ENCODE measurements at places on chromosomes 3 and 15.

DNA sequence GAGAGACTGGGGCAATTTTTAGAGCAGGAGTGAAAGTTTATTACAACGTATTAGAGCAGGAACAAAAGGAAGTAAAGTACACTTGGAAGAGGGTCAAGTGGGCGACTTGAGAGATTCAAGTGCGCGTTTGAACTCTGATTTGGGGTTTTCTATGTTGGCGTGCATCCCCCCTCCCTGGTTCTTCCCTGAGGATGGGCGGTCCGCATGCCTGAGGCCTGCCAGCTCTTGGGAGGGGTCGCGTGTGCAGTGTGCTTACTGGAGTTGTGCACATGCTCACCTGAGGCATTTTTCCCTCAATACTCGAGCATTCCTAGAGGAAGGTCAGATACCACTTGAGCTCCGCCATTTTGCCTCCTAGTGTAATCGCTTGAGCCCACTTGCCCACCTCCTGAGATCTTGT lies 10.4 kb upstream of the CHAC1 start:
- no peak for DNase-seq

DNA sequence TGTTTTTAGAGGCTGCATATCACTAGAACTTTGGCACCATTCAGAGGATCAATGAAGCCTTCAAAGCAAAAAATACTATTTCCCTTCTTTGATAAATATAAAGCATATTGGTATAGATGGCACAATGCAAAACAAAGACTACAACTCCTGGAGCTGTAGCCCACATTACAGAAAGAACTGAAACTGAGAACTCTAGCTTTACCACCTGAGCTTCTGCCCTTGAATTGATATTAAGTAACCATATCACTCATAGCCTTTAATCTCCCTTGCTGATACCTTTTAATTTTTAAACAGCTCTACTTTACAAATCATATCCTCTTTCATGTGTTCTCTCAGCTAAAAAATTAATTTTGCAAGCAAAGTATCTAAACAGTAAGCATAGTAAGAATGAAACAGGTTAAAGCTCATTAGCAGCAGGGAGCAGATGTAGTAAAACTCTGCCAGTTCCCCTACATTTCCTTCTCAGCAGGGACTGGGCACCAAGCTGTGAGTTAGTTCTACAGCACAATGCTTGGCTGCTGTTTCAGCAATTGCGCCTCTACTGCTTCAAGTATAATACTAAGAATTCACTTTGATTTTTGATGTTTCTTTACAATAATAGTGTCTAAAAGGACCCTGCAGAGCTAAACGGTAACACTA lies 97.9 kb upstream of the NANOGP8 start:
- no peak for DNase-seq

DNA sequence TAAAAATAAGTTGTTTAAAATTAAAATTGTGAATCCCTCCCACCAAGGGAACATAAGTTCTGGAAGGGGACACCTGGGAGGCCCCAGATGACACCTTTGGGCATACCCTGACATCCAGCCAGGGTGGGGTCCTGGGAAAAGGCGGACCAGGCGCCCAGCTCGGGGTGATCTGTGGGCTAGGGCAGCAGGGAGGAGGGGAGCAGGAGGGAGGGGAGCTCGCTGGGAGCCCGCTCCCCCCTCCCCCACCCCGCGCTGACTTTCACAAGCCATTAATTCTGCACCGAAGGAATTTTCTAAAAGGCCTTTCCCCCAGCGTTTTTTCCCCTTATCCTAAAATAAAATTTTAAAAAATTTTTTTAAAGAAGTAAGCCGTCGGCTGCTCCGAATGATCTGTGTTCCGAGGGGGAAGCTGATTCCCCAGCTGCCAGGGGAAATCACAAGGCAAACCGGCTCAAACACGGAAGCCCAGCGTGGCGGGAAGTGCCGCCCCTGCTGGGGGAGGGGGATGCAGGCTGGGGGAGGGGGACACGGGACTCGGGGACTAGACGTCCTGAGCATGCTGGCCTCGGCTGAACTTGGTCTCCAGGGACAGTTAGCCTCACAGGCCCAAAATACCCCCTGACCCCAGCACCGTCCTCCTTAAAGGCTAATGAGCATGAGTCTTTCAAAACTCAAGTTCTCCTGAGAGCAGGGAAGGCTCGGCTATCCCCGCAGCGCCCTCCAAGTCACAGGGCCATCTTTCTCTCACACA lies 13.9 kb downstream of the PLXND1 start:
- DNase-seq, result no peak

GRCh38 chr15:61816856-61817255 lies 243.4 kb downstream of the VPS13C start:
- no peak for DNase-seq

GRCh38 chr3:64361962-64362735 lies 136.9 kb upstream of the PRICKLE2 start:
- DNase-seq, result no peak

DNA sequence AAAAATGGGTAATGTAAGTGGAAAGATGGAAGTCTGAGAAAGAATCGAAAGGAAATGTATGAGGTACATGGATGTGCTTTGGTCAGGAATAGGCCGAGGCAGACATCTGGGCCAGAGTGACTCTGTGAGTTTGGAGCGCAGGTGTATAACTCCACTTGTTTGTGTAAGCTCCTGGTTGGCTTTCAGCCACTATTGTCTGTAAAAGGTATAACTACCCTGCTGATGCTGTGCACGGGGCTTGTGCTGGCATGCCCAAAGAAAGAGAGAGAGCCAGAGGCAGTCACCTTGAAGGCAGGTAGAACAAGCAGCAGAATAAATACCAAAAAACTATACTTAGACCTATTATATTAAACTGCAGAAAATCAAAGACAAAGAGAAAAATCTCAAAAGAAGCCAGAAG lies 32.7 kb upstream of the CD96 start:
- DNase-seq, result no peak

DNA sequence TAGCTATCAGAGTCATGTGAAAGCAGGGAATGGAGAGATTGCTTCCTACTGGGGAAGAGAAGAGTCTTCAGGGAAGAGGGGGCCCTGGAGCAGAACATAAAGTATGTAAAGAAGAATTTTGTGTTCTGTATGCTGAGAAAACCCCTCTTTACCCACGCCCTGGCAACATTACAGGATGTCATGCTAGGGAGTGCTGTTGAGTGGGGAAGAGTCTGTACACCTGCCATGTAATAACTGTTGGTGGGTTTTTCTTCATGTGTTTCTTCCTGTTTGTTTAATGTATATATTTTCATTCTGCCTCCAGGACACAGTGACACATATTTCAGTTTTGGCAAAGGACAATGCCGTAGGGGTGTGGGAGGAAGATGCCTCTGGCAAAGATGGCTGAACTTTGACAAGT lies 122.8 kb upstream of the LPP start:
- no peak for DNase-seq

DNA sequence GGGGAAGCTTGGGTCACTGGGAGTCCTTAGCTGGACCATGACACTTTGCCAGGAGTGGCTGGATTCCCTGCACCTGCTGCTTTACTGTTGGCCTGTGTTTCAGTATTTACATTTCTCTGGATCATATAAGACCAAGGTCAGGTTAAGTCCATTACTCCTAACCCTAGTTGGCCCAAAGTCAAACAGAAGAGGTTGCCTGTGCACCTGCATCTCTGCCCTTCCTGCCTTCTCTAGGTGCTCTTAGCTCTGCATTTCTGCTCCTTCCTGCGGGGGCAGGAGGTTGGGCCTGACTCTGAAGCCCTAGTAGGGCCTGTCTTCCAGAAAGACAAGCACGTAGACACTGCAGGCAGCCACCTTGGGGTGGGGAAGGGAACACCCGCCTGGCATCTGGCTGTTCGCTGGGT lies 124.3 kb downstream of the RPLP1 start:
- DNase-seq, result no peak

GRCh38 chr3:155646669-155647068 lies 98.2 kb downstream of the PLCH1 start:
- DNase-seq, result no peak

- no peak for DNase-seq
Observed at GRCh38 chr3:114420072-114420471, 126.2 kb downstream of the TIGIT start.

GRCh38 chr3:171543759-171544300 lies 83.6 kb upstream of the TNIK start:
- no peak for DNase-seq

- DNase-seq, result no peak
Observed at GRCh38 chr3:9732080-9732739, 675 bp downstream of the BRPF1 start.

DNA sequence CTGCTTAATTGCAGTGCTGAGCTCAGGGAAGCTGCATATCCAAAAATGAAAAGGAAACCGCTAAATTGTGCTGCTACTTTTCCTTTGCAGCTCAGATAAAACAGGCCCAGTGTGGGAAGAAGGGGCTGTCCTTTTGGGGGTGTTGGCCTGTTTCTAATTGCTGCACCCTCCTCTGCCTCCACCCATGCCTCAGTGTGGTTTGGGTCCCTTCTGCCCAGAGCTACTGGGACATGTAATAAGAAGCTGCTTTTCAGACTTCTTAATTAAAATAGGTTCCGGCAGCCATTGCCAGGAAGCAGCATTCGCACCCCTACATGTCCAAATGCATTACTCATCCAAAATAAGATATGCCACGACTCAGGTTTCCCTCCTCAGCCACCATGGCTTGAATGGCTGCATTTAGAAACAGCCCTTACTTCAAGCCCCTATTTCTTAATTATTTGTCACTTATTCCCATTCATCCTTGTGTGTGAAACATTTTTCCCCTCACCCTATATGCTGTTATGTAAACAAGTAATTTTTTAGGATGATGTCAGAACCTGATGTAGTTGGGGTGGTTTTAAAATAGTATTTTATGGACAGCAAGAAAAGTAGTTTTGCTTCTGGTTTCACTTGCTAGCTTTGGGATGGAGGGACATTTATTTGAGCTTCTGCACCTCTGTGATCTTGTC lies 235.9 kb upstream of the CTDSPL start:
- no peak for DNase-seq

DNA sequence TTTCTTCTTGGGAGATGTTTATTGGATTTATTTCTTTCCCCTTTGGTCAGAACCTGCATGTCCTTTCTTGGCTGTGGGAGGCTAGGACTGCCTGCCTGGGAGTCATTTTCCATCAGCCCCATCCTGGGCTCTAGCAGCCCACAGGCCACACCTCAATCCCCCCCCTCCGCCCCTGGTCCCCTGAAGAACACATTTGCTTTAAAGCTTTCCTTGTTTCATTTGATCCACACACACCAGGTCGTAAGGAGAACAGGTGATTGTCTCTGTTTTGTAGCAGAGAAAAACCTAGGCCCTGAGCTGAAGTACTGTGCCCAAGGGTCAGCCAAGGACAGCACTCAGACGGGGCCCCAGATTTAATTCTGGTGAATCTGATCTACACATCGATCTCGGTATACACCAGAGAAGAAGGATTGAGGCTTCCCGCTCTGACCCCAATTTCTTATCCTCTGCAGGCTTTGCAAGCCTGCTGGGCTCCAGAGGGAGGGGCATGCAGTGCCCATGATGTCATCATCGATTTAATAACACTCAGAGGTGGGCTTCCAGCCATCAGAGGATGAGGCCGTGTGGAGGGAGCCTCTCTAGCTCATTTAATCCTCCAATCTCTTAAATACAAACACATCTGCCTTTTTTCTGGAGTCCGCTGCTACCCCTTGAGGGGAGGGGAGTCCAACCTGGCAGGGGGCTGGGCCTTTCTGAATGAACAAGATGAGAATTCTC lies 1.7 kb upstream of the CLN6 start:
- no peak for DNase-seq

DNA sequence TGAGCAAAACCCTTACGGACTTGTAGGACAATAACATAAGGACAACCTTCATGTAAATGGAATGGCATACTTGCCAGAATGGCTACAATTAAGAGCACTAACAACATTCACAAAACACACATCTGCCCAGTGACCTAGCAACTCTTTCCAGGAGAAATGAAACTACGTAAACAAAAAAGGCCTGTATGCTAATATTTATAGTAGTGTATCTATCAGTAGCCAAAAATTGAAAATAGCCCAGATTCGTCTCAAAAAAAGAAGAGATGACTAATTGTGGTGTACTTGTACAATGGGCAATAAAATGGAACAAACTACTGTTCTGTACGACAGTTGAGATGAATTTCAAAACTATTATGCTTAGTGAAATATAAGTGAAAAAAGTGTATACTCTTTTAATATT lies 38.4 kb downstream of the CMC1 start:
- DNase-seq, result no peak

DNA sequence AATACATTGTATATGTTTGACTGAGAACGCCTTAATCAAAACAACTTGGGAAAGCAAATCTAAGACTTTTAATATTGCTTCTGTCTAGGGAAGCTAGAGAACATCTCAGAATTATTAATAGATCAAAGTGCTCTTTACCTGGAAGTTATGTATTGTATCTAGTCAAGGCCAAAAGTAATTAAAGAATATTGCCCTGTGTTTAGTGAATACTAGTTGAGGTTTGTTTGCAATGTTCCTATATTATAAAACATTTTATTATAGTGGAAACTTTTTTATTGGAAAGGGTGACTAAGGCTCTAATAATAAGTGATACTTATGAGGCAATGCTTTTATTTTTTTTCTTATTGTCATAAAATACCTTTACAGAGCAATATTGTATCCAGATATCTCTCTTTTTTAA lies 118.2 kb downstream of the CADM2 start:
- no peak for DNase-seq

GRCh38 chr3:31768479-31769125 lies 212.5 kb downstream of the OSBPL10 start:
- no peak for DNase-seq

- no peak for DNase-seq
Observed at GRCh38 chr3:168885028-168885427, 778.5 kb downstream of the MECOM start.

DNA sequence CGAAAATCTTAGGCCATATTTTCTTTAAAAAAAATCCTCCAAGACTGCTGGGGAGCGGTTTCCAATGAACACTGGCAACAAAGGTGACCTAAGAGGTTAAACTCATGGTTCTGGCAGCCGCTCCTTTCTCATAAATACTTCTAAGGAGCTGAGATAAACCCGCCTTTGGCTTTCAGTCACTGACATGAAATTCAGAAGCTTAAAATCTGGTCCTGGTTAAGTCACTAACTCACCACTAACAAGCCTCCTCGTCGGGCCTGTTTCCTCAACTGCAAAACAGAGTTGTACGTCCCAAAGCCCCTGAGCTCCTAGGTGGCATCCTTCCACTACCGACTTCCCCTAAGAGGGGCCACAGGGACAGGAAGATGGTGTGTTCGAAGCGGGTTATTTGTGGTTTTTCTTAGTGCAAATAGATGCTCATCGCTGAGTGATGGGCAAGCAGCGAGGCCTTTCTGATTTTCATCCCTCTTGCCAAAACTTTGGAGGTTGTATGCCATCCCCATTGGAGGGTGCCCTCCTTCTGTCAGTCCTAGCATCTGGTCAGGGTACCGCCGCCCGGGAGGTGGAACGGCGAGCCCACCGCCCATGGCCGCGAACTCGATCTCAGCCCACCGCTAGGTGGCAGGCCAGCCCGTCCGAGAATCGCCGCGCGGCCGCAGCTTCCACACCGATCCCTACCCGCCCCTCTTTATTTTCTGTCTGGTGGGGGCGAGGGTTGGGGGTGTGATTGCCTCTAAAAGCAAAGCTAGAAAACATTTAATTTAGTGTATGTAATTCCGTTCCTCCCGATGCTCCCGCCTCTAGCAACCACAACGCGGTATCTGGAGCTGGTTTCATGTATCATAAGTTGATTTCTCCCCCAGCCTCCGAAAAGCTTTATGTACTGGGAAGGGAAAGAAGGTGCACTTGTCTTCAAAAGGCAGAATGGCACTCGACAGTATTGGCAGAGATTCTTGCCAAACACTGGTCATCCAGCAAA lies 4.6 kb downstream of the BCL6 start:
- DNase-seq, result peak; percentile 83

- DNase-seq, result no peak
Observed at GRCh38 chr3:76735152-76735551, 304.7 kb upstream of the ROBO2 start.
